ENCODE measurements at places on chromosomes 2 and 18. TPM values are rescaled to one million over a fixed set of nuclear protein-coding genes. Genes with fewer than 3 reads are reported as not detected.

DNA sequence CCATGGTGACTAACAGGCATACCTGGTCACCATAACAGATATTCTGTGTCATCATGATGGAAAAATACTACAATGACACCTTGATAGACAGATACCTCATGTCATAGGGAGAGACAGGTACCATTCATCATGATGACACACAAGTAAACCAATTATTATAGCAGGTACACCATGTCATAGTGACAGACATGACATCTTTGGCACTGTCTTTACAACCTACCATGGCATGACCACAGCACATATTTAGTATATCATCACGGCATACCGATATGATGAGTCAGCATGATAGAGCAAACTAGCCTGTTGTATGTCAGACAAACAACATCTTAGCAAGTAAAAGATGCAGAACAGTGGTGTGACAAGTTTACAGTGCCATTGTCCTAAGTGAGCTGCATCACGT lies 101.3 kb upstream of the KLHL29 start:
- DNase-seq = no peak

The ANKRD30B gene
- total RNA-seq = not detected

- DNase-seq = no peak
Observed at GRCh38 chr18:58417752-58418151, 211.1 kb downstream of the ALPK2 start.

DNA sequence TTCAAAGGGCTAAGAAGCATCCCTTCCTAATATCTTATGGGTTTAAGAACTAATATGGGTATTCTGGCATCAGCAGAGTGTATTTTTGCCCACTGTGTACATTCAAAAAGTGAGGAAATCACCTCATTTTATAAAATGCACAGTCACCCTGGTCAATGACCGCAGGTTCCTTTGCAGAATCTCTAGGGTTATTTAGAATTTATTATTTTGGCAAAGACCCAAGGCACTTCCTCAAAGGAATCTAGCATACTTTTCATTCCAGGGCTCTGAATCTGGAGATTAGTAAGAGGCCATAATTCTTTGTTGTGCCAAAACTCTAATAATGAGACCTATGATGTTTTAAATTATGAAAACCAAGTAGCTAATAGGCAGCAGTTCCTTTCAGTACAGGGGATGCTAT lies 27.2 kb upstream of the CDH2 start:
- no peak for DNase-seq

The SP140 gene
- total RNA-seq = 1.7 TPM

The IL1RN gene
- not detected for total RNA-seq

The MYCN gene
- 142 TPM for total RNA-seq

GRCh38 chr18:49662506-49662905 lies 100.6 kb downstream of the LIPG start:
- no peak for DNase-seq

DNA sequence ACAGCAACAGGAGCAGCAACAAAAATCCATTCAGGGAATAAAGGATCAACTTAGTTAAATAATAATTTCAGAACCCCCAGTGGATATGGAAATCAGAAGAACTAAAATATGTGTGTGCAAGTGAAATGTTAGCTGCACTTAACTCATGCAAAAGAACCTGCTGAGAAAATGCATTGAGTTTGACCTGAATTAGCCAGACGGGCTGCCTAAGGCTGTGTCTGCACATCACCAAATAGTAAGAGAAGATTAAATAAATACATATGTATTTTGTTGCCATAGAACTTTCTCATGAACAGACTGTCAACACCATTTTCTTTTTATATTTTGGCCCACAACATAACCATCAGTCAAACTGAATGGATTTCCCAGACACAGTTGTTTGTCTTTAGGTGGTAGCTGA lies 262.0 kb upstream of the PIK3C3 start:
- no peak for DNase-seq

The TOGARAM2 gene
- total RNA-seq = 0.59 TPM

- DNase-seq = no peak
Observed at GRCh38 chr2:118469103-118469502, 378.3 kb downstream of the EN1 start.

GRCh38 chr2:199742884-199743283 lies 108.1 kb downstream of the FTCDNL1 start:
- no peak for DNase-seq

DNA sequence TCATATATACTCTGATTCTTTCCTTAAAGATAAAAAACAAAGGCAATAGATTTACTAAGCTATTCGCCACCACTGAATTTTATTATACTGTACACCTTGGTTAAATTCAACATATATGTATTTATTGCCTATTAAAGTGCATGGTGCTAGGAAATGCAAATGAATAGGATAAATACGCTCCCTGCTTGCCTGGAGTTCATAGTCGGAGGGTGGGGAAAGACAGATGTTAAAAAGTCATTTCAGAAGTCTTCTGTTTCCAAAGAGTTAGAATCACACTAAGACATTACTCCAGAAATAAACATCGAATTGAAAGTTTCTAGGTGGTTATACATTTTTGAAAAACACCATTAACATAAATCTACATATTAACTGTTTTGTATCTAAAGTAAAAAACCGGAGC lies 19.8 kb downstream of the C1D start:
- no peak for DNase-seq

GRCh38 chr2:14901737-14902136 lies 269.2 kb downstream of the LRATD1 start:
- DNase-seq = no peak

- no peak for DNase-seq
Observed at GRCh38 chr2:188977317-188977716, 3.1 kb downstream of the COL3A1 start.

The LINC00305 gene
- total RNA-seq = not detected

GRCh38 chr2:232588680-232589585 lies 38.4 kb downstream of the EIF4E2 start:
- DNase-seq = no peak

The CNTNAP5 gene
- total RNA-seq = 0.17 TPM

GRCh38 chr2:177598326-177599138 lies 206.0 kb downstream of the AGPS start:
- no peak for DNase-seq

DNA sequence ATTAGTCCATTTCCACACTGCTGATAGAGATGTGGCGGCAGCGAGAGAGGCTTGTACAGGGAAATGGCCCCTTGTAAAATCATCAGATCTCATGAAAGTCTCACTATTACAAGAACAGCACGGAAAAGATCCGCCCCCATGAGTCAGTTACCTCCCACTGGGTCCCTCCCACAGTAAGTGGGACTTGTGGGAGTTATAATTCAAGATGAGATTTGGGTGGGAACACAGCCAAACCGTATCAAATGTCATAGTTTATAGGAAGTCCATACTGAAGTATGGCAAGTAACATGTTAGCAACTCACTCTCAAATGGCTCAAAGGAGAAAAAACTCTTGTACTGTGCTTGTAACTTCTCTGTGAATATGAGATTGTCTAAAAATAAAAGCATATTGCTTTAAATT lies 56.1 kb downstream of the FARP2 start:
- no peak for DNase-seq

- no peak for DNase-seq
Observed at GRCh38 chr18:7084080-7085065, 33.2 kb downstream of the LAMA1 start.

DNA sequence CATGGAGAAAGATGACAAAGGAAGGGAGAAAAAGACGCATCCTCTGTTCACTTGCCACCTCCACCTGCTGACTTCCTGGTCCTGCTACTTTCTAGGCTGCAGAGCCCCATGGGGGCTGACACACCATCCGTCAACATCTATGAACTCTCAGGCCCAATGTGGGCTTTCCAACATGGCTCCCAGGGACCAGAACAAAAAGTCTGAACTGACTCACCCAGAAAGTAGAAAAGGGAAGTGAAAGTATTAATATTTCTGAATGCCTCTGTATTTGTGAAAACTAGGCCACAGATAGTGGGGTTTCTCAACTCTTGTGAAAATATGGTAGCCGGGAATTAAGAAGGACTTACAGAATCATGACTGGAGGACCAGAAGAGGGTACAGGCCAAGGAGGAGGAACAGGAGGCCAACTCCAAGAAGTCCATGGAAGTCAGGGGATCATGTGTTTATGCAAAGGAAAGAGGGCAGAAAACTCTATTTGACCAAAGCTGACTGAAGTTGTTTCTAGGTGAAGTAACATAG lies 123.1 kb upstream of the CAB39 start:
- DNase-seq = no peak

DNA sequence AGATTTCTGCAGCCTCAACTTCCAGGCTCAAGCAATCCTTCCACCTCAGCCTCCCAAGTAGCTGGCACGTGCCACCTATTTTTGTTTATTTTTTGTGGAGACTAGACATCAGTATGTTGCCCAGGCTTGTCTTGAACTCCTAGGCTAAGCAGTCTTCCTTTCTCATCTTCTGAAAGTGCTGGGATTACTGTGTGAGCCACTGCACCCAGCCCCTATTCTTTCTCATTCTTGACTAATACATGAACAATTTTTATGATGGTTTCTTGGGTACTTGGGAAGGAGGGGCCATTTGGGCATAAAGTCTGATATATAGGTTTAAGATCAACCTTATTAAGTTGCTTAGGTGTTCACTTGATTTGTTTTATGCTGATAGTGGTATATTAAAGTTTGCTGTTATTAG lies 26.2 kb downstream of the EPC2 start:
- no peak for DNase-seq

DNA sequence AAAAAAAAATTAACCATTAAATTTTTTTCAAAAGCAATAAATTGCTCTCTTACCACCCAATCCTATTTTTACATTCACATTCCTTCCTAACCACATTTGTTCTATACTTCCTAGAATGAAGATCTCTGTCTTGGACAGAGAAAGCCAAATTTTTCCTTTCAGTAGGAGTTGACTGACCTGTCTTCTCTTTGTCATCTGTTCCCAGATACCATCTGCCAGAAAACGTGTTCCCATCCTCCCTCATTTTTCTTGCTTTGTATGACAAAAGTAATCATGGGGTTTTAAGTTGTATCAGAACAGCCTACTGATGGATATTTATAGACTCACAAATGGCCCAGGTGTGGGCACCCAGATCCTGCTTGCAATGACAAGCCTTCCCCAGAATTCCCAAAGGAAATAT lies 182.1 kb downstream of the CYP26B1 start:
- no peak for DNase-seq

GRCh38 chr18:3819961-3820360 lies 370.0 kb downstream of the TGIF1 start:
- no peak for DNase-seq

DNA sequence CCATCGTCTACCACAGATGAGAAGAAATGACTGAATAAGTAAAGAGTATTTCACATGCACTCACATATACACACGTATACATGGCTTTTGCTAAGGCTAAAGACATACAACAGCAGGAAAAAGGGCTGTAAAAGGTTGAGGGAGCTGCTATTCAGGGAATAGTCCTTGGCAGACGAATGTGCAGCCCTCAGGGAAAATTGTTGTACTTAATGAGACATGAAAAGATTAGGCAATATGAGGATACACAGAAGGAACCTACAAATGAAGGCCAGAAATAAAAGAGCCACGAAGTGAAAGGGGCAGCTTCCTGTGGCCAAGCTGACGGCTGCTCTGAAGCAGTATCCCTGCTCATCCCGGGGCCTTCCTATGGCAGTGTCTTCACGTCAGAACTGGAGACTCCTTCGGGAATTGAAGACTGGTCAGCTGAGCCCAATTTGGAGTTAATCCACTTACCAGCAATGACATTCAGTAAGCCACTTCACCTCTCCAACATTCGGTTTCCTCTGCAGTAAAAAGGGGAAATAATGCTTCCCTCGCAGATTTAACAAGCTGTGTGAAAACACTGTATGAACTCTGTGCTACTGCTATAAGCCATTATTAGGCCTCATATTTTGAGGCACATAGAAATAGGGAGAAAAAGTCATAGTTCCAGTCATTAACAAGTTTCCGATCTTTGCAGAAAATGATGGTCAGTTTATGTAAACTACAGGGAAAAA lies 221.8 kb downstream of the STK39 start:
- no peak for DNase-seq

GRCh38 chr18:61901323-61901986 lies 8.6 kb upstream of the RNF152 start:
- peak; percentile 61 for DNase-seq

The PLGLB2 gene
- total RNA-seq = not detected

DNA sequence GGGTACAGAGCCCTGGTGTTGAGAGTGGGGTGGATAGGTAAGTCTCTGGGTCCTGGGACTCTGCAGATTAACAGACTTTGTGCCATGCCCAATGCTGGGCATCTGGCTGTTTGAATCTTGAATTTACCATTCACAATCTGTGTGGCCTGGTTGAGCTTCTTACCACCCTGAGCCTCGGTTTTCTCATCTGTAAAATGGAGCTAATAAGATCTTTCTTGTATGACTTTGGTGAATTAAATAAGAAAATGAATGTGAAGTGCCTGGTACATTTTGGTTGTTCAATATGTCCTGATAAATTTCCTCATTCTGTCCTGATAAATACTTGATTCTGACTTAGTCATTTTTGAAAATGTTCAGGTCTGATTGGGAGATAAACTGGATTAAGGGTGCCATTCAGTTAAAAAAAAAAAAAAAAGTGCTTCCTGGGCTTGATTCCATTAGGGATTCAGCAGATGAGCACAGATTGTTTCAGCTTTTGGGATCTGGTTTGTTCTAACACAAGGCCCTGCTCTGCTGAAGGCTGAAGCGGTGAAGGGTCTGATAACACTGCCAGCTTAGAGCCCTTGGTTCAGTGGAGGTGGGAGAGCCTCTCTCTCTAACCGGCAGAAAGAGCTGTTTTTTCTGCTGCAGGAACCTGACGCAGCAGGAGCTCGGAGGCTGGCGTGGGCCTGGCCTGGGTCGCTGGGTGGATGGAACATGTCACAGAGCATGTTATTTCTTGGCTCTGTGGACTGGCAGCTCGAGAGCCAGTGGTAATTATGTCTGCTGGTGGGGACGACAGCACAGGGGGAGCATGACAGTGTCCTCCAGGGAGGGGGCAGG lies 84.5 kb upstream of the MCFD2 start:
- no peak for DNase-seq

The GPBAR1 gene
- total RNA-seq = 0.63 TPM

DNA sequence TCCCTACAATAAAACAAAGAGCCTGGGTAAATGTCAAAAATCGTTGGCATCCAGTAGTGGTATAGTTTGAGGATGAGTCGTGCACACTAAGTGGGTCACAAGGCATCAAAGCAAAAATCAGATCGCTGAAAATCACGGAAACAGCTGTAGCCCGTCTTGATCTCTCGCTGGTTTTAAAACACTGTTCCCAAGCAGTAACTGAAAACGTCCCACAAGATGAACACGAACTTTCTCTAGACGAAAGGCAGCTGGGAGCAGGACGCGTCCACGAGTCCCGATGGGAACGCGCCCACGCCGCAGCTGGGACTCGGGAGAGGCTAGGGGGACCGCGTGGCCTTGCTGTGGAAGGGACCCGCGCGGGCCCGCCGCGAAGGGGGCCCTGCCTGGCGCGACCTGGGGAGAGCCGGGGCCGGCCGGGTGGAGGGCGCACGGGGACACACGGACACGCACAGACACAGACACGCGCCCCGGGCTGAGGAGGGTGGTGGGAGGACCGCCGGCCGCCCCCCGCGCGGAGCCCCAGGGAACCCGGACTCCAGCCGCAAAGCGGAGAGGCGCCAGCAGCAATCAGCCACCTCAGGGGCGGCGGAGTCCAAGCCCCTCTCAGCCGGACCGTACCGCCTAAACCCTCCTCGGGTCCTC lies 651 bp downstream of the STK17B start:
- DNase-seq = no peak

GRCh38 chr18:5729983-5730699 lies 165.2 kb downstream of the TMEM200C start:
- DNase-seq = no peak

The AFF3 gene
- 3.0 TPM for total RNA-seq

Data from H1 (cell line).